ENCODE measurements at places on chromosomes 1 and 21.

DNA sequence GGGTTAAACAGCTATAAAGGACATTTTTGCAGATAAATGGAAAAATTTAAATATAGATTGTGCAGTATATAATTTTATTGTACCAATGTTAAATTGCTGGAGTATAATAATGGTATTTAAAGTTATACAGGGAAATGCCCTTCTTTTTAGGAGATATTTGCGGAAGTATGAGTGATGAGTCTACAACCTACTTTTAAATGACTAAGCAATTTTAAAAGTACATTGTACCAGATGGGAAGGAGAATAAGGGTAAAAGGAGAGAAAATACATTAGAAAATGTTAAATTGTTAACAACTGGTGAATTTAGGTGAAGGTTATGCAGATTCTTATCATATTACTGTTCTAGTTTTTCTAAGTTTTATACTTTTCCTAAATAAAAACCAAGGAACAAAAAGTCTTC lies 91.8 kb downstream of the ZZZ3 start:
- DNase-seq, result no peak

- no peak for DNase-seq
Observed at GRCh38 chr1:161935264-161935663, 88.4 kb downstream of the OLFML2B start.

- no peak for DNase-seq
Observed at GRCh38 chr21:35609263-35609662, 451.1 kb downstream of the SETD4 start.

- no peak for DNase-seq
Observed at GRCh38 chr1:222653178-222653827, 35.4 kb downstream of the MIA3 start.

- DNase-seq, result no peak
Observed at GRCh38 chr1:151418081-151418480, 18.7 kb downstream of the PSMB4 start.

- no peak for DNase-seq
Observed at GRCh38 chr1:16351456-16351993, 755 bp downstream of the FBXO42 start.

DNA sequence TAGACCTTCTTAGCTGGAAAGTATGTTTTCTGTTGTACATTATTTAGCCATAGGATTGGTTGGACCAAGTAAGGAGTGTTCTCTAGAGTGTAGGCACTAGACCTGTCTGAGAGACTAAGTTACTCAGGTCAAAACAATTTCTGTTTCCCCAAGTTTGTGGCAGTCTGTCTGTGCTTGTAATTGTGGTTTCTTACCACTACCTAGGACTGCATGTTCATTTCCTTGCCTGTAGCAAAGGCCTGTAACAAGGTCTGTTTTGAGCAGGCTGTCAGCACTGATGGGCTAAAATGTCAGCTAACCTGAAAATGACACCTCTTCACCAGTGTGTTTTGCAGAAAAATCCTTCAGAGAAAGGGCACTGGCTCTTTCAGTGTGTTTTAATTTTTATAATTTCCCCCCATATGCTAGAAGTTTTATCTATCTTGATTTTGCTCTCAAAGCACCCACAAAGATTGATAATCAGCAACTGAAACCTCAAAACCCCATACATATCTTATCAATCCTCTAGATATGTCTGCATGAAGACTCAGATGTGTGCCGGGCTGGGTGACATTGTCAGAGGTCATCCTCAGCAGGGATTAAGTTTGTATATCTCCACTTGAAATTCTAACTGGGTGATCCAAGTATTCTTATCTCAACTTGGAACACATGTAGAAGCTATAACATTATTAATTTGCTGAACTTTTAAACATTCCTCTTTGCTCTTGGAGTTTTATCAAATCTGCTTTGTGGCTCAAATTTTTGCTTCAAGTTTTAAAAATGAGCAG lies 50.7 kb upstream of the ST6GALNAC3 start:
- no peak for DNase-seq

DNA sequence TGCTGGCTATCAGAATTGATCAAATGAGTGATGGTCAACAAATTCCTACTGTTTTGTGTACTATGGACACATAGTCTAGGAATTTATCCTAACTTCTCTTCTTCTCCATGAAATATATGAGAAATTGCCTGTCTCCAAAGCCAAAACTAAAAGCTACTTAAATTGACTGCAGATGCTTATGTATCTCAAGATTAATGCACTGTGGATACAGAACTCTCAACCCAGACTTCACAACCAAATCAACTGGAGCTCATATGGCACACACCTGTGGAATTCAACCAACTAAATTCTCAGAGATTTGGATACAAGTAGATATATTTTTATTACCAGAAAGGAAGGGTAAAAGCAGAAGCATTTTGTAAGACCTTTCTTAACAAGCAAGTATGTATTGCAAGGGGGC lies 566.1 kb downstream of the LTN1 start:
- no peak for DNase-seq
